ENCODE measurements at places on chromosomes 1 and 21.

DNA sequence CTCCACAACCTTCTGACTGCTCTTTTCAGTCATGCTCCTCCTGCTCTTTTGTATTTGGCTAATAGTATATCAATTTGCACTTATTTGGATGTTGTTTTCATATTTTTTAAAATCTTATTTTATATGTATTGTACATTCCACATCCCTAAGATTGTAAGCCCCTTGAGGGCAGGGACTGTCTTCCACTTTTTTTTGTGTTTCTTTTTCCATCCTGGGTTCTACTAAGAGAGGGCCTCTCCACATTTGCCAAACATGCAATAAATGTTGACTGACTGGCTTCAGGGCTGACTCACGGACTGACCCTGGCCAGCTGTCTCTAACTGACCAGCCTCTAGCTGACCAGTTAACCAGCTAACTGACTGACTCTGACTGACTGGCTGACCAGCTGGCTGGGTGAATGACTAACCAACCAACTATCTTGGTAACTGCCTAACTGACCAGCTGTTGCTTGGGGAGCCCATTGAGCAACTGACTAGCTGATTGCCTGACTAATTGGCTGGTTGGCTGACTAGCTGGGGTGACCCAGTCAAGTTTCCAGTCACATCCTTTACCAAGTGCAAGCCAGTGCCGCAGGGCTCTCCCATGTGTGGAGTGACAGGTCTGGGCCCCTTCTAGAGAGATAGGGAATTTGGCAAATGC lies 16.1 kb downstream of the CSF1 start:
- DNase-seq = no peak

DNA sequence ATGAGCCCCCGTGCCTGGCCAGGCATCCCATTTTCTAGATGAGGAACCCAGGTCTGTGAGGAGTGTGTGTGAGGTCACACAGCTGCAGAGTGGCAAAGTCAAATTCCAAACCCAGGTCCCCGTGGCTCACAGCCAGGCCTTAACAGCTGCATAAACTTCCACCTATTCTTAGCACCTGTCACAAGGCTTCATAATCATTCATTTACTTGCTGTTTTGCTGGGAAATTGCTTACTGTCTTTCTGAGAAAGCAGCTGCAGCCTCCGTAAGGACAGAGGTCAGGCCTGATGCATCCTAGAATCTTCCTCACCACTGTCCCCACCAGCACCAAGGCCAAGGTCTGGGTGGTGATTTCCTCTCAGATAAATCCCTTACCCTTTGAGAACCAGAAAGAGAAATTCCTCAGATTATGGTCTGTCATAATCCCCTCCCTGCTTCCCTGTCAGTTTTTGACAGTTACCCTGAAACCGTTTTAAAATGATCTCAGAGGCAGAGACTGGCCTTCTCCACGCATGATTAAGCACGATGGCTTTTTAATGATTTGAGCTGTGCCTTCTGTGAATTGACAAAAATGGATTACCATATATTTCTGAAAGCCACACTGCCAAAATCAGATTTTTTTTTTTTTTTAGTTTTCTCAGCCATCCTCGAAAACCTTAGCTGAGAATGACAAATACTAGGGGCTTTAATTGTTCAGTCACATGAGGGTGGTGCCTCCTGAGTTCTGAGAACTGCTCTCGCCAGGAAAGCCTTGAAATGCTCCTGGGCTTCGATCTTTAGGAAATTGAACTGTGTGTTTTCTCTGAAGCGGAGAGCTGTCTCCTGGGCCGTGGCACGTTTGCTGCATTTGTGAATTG lies 70.0 kb upstream of the SELENON start:
- DNase-seq = no peak

GRCh38 chr21:43270800-43271301 lies 102.0 kb downstream of the CRYAA start:
- DNase-seq = no peak

DNA sequence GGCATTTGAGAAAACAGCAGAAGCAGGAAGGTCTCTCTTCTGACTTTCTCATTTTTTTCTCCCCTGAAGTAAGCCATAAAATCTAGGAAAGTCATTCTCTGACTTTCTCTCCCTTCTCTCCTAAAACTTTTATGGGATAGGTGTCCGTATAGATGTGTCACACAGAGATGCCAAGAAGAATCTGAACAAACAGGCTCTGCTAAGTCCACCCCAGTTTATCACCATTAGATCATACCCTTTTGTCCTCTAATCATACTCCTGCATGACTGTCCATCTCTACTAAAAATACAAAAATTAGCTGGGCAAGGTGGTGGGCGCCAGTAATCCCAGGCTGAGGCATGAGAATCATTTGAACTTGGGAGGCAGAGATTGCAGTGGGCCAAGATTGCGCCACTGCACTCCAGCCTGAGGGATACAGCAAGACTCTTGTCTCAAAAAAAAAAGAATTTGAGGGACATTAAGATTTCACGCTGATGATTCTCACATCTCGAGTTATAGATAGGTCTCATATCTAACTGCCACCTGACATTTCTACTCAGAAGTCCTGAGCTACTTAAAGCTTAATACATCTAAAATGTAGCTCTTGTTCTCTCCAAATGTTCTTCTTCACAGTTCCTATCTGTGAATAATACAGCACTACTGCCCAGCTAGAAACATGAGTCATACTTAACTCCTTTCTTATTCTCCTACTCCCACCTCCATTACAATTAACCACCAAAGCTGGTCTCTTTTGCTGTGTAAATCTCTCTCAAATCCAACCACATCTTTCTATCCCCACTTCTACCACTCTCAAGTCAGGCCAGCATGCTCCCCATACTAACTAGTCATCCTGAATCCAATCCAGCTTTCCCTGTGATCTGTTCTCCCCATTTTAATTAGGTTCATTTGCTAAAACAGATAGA lies 47.7 kb downstream of the ZNF644 start:
- no peak for DNase-seq

DNA sequence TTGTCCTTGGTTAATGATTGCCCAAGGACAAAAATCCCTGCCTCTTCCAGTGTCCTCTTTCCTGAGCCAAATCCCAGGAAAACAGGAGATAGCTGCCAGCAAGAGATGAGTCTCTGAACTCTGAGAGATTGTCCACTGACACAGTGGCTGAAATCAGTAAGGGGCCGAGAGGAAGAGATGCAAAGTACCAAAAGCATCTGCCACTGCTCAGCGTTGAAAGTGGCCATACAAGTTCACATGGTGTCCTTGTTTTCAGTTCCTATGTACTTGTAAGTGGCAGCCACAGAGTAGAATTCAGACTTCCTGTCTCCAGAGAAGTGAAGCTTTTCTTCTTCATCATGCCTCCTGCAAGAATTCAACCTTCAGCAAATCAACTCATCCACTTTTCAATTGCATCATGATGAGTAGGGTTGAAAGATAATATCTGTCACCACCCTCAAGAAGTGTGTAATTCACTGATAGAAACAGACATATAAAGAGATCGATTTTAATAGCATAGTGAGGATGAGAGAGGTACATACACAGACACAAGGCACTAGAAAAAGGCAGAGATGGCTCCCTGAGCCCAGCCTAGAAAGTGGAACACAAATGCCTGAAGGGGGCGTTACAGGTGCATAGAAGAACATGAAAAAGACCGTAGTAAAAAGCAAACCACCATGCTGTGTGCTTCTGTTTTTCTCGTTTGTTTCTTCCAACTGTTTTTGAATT lies 185.8 kb downstream of the MRPL39 start:
- no peak for DNase-seq

GRCh38 chr1:178393370-178393769 lies 103.4 kb downstream of the CLEC20A start:
- DNase-seq = no peak

GRCh38 chr1:40774266-40774998 lies 9.2 kb upstream of the KCNQ4 start:
- DNase-seq = no peak
